ENCODE measurements at places on chromosomes 11 and 22.

GRCh38 chr11:45666648-45667642, 1.5 kb upstream of the CHST1 start:
- DNase-seq, result no peak

- no peak for DNase-seq
Measured at GRCh38 chr11:1217151-1217550, 5.7 kb upstream of the MUC5B start.

- DNase-seq, result no peak
Measured at GRCh38 chr22:38489561-38490145, 16.5 kb downstream of the DDX17 start.

GRCh38 chr11:106765469-106766258, 252.6 kb downstream of the GUCY1A2 start:
- no peak for DNase-seq

- no peak for DNase-seq
Measured at GRCh38 chr11:61691380-61692156, 11.4 kb downstream of the DAGLA start.

GRCh38 chr11:21963013-21963412, 229.9 kb upstream of the ANO5 start:
- DNase-seq, result no peak

DNA sequence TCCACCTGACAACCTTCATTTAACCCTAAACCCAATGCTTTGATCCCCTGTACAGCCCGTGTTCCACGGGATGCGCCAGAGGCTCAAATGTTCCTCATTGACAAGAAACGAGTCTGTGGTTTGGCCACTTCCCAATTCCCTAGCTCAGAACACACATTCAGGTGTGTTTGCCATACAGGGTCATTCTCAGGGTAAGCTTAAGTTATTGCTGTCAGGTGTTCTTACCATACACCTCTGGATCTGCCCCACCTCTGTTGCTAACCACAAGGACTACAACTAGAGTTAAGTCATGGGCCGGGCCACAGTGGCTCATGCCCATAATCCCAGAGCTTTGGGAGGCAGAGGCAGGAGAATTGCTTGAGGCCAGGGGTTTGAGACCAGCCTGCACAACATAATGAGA, 45.6 kb upstream of the POLD3 start:
- no peak for DNase-seq

DNA sequence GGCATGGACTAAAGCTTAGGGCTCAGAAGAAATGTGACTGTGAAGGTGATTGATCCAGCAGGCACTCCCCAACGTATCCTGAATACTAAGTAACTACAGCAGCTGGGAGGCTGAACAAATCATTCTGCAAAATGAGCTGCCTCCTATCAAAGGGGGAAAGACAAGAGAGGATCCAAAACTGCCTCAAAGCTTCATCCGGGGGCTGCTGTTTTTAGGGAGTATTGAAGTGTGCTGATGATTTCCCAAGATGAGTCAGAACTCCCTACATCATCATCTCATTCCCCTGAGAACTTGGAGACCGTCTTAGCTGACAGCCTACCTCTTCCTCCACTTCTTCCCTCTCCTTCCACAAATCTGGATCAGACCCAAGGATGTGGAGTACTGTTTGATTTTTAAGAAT, 108.4 kb upstream of the GRAMD1B start:
- no peak for DNase-seq

- no peak for DNase-seq
Measured at GRCh38 chr22:32518381-32518780, 43.8 kb downstream of the FBXO7 start.

DNA sequence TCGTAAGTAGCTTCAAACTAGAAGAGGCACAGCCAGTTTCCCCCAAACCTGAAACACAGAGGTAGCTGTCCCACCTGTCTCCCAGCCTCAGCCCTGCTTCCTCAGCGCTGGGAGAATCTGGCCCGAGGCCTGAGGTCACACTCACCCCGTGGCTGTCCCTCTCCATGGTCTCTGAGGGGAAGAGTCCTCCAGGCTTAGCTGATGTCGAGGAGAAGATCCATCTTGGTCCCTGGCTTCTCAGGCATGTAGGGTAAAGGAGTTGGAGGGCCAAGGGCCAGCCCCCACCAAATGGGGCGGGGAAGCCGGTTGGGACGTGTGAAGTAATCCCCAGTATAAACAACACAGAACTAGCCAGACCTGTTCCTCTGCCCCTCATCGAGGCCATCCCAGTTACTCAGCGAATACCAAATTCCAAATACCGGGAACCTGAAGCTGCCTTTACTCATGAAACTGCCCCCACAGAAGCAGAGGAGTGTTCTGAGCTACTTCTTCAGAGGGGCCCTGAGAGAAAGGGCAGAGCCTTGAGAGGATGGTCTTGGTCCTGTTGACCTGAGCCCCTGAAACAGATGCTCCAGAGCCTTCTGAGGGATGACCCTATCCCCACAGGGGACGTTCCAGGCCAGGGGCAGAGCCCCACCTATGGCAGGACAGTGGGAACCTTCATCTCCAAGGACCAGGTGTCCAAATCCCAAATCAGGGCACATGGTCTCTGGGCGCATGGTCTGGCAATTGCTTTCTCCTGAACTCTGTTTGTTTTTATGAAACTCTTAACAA, at the start of gene TMPRSS13:
Gene TMPRSS13, minus strand, starts transcription at position 261 of the 774 bp plus-strand sequence. Its CDS starts 95 bp downstream, at position 166.
- no peak for DNase-seq

DNA sequence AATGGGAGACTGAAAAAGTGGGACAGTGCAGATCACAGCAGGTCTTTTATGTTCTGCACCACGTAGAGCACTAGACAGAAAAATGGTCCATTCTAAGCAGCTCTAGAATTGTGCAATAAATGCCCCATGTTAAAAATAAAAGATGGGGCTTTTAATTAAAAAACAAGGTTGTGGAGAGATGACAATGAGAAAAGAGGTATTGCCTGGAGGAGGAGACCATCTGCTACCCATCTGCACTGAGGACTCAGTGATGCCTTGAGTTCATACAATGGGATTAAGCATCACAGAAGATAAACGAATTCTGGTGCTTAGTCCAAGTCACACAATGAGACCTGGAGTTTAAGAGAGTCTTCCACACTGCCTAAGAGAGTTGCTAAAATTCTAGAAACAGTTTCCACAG, 73.6 kb downstream of the PAK1 start:
- DNase-seq, result no peak

DNA sequence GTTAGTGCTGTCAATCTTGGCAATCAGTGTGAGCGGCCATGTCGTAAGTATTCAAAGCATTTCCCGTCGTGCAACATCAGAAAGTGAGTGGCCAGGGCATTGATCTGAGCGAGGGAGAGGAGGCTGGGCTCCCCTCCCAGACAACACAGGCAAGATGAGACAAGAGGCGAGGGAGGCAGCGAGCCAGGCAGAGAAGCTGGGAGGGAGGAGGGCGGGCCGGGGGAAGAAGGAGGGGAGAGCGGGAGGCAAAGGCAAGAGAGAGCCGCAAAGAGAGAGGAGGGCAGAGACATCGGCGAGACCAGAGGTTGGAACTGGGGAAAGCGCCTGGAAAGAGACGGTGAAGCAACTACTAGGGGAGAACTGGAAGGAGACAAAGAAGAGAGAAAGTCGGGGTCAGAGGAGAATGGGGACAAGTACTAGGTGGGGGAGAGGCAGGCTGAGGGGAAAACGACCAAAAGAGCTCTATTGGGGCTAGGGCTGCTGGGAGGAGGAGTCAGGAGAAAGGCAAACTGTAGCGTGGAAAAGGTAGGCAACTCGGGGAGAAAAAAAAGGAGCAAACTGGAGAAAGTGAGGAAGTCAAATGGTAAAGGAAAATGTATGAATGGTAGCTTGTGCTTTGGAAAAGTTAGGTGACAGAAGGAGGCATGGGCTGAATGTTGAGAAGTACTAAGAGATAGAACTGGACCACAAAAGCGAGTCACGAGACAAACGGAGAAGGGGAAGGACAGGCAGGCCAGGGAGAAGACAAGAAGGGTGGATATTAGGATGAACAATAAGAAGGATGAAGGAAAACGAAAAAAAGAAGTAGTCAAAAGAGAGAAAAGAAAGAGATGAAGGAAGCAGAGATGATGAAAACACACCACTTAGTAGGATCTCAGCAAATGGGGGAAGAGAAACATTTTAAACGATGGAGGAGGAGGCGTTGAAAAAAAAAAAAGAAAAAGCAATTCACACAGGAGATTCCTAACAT, 130.5 kb upstream of the C11orf58 start:
- no peak for DNase-seq

DNA sequence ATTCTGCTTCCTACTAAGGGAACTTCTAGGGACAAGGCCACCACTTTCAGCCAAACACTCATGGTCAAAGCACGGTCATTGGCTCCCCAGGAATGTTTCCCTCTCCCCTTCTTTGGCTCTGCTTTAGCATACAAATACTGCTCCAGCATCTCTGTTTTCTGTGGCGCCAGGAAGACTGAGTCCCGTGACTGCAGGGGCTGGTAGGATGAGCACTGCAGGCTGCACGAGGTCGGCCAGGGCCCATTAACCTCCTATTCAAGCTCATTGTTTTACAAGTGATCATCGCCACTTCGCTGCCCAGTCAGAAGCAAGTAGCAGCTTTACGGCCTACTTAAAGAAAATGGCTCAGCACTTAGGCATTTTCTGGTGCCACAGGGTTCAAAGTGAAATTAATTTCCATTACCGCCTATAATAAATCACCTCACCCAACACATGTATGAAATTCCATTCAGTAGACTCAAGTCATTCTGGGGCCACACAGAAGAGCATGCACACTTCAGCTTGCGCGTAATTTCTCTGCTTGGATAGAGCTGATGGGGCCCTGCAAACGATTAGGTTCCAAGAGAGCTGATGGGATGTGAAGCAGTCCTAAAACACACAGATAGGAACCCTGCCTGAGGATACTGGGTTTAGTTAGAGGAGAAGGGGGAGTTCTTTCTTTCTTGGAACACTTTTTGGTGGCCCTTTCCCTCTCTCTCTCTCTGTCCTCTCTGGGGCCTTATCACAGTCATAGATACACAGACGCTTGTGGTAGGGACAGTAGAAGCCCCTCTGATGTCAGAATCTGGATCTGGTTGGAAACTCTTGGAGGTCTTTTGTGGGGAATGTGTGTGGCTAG, 173.7 kb downstream of the KIF18A start:
- no peak for DNase-seq

DNA sequence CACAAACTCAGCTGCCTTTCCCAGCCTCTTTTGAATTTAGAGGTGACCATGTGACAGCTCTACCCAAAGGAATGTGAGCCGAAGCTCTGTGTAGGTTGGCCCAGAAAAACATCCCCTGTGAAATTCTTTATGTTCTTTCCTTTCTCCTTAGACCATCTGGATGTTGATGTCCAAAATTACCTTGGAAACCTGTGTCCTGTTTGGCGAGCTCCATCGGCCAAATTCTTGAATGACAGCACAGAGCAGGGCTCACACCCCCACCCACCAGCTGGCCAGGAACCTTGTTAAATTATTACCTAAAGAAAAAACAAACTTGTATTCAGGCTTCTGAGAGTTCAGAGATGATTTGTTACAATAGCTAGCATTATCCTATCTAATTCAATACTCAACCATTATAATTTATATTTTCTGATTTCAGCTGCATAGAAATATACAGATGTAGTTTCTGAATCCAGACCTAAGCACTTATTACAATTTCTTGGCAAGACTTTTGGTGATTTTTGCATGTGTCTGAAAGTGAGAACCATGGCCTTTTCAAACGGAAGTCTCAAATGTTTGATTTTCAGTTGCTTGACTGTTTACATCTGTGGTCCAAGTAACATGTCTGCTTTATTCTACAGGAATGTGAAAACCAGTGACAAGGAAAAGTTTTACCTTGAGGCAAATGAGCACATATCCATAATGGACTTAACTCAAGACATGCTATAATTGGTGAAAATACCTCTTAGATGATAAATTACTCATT, 554.2 kb downstream of the NTM start:
- no peak for DNase-seq

Data from activated naive CD8-positive, alpha-beta T cell treated with anti-CD3 and anti-CD28 coated beads for 36 hours (primary cell).